Dorsolateral prefrontal cortex (tissue), 122 donors: ENCODE measurements at places on chromosomes 11 and 22.

DNA sequence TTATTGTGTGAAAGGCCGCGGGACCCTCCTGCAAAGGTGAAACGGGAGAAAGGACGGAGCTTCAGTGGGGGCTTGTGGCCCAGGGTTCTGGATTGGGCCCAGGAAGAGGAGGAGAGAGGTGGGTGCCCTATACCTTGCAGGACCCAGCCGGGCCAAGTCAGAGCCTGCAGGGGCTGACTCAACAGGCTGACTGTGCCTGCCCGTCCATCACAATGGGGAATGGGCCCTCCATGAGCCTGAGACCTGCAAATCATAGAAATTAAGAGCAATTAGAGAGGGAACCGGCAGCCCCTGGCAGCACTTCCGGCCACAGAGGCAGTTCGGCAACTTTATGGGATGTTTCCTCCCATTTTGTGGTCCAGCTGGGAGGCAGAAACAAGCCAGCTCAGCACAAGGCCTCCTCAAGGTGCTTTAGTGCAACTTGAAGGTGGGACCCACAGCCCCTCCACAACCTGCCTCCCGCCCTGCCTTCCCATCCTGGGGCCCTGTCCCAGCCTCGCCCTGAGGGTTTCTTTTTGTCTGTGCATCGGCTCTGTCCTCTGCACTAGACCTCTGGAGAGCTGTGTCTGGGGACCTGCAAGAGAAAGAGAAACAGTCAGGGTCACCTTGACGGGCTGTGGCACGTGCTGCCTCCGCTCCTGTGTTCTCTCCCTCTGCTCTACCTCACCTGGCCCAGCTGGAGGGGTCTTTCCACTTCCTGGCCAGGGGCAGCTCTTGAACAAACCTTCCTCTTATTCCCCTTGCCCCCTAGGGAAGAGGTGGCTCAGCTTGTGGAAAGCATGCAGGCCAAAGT is 19.1 kb upstream of the NECTIN1 start:
- no peak for DNase-seq

DNA sequence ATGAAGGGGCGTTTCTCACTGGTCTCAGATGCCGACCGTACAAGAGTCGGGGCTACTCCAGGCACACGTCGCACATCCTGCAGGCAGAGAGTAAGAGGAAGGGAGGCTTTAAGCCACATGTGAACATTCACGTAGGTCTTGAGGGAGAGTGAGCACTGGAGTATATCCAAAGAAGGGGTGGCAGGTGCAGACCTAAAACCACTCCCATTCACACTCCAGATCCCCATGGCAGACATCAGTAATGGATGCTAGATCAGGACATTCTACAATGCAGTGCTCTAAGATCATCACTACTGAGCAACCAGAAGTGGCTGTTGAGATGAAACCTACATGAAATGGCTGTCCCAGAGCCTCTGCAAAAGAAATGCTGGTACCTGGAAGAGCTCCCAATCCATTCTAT is 39.0 kb downstream of the WT1 start:
- DNase-seq = no peak

DNA sequence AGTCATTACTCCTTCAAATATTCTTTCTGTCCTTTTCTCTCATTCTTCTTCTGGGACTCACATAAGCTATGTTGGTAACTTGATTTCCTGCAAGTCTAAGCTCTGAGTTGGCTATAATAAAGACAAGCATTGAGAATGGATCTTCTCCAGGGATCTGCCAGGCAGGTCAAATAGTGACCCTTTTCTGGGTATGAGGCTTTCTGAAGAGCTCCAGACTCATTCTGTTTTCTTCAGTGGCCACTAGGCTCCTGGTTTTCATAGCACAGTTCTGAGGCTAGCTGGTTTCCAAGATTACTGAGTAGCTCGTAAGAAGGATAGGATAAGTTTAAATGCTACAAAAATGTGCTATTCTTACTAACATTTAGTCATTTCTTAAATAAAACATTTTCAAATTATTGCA is 38.3 kb downstream of the TMPRSS5 start:
- no peak for DNase-seq

DNA sequence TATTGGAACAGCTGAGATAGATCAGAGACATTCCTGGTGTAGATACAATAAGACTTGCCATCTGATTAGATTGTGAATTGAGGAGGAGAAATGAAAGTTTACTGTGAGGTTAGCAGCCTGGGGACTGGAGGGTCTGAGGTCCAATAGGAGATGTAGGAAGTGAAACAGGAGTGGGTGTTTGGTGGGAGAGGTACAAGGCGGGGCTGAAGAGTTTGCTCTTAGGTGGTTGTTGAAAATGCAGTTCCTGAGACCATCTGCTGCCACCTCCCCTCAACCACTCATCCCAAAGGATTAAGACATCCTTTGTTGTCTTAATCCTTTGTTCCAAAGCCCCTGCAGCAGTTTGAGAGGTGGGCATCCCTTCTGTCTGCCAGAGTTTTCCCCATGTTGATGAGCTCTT is 14.8 kb downstream of the PIWIL4 start:
- DNase-seq = no peak

DNA sequence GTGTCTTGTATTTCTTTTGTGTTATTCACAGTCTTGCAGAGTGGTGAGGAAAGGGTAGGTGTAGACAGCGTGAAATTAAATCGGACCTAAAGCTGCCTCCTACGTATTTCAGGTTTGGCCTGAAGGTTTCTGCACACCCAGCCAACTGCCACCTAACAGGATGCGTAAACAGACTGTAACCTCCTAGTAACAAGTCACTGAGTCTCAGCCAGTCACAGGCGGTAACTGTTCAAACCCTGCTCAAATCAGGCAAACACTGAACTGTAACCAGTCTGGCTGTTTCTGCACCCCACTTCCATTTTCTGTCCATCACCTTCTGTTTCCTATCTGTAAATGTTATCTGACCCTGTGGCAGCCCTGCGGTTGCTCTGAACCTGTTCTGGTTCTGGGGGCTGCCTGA is 87.1 kb downstream of the ADAMTS15 start:
- no peak for DNase-seq

GRCh38 chr22:49972163-49973017 is 11.8 kb downstream of the PIM3 start:
- no peak for DNase-seq
